ENCODE measurements at places on chromosomes 3 and 15.

DNA sequence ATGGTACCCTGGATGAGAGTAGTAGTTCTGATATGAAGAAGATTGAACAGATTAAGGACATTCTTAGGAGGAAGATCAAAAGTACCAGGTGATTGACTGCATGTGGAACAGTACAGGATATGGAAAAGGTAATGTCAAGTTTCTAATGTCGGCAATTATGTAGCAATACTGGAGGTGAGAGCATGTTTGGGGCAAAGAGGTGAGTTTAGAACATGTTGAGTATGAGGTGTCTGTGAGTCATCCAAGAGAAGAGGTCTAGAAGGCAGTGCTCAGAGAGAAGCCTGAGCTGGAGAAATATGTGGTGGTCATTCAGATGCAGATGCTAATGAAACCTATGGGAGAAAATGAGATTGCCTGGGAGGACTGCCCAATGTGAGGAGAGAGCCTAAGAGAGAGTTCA is 305.6 kb downstream of the ZBTB20 start:
- no peak for DNase-seq

GRCh38 chr3:172024679-172025078 is 14.7 kb upstream of the FNDC3B start:
- no peak for DNase-seq

- DNase-seq: no peak
These were observed 321.0 kb upstream of the TGFBR2 start for GRCh38 chr3:30285188-30286006.

- no peak for DNase-seq
These were observed at the start of gene GNAT1 for GRCh38 chr3:50190936-50191660. Gene GNAT1, plus strand, starts transcription at chr3:50191610. Its CDS starts 116 bp downstream, at chr3:50191726.

- no peak for DNase-seq
These were observed 2.8 kb downstream of the GOLGA6L2 start for GRCh38 chr15:23444269-23444668.

GRCh38 chr3:184604039-184604601 is 42.5 kb downstream of the EPHB3 start:
- DNase-seq: no peak

DNA sequence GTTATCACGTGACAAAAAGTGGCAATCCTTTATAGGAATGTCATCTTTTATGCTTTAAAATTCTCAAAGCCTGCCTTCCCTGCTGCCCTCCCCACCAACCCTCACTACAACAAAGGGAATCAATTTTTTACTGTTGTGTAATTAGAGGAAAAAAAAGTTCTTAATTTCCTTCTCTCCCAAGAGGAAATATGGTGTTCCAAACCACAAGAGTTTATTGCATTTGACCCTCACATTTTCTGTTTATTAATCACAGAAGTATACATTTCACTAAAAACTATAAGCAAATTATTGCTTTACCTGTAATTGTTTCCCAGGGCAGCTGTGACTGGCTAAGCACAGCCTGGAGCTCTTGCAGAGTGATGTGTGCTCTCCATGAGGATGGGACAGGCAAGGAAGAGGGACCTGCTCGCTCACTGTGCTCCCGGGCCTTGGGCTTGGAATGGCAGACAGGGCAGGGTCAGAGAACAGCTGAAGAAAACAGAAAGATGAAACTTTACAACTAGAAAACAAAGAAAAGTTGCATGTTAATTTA is 31.3 kb upstream of the ATP10A start:
- no peak for DNase-seq

GRCh38 chr15:59998305-59998949 is 5.7 kb upstream of the FOXB1 start:
- no peak for DNase-seq

DNA sequence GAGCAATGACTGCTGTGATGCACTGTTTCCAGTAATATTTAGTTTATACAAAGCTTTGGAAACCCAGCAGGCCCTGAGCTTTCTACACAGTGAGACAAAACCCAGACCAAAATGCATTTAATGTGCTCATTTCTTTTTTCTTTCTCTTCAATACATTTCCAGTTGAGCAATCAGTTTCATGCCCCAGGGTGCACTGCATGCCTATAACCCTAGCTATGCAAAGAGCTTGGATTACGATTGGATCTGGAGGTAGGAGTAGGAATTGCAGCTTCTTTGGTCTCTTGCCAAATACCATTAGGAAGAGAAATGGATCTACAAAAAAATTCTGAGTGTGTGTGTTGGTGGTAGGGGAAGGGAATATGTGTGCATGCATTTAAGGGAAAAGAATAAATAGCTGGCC is 1001.4 kb downstream of the SQOR start:
- DNase-seq: no peak

DNA sequence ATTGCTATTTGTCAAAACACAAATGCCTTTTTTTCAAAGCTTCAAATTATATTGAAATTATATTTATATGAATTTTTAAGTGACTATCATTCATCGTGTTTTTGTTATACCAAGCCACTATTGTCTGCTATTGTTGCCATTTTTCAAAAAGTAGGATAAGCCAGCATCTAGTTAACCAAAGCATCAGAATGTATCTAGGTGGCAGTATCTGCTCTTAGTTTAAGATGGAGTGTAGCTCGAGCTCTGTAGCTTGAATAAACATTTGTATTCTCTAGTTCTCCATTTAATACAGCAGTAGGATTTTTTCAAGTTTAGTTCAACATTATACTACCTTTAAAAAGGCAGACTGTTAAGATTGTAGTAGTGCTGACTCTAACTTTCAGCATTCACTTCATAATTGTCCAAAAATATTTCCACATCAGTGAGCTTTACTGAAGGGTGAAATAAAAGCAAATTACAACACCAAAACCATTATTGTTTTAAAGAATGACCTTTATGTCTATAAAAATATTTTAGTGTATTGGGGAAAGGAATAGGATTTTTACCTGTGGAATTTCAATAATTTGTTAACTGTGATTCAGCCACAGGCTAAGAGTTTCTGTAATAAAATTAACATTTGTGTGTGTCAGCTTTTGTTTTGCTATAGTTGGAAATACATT is 19.6 kb upstream of the C15orf61 start:
- DNase-seq: no peak

- DNase-seq: no peak
These were observed 48.9 kb upstream of the AGTR1 start for GRCh38 chr3:148648685-148649352.

DNA sequence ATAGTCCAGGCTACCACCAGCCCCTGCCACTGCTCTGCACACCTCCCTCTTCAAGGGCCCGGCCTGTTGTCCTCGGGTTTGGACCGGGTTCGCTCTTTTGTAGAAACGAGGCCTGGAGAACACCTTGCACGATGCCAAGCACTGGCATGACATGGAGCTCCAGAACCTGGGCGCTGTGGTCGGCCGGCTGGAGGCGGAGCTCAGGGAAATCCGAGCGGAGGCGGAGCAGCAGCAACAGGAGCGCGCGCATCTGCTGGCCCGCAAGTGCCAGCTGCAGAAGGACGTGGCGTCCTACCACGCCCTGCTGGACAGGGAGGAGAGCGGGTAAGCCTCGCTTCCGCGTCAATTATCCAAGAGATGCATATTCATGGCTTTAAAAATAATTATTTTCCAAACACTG is 72.4 kb downstream of the BFSP2 start:
- no peak for DNase-seq

GRCh38 chr3:151843275-151843674 is 29.4 kb downstream of the AADAC start:
- DNase-seq: no peak

- peak; percentile 66 for DNase-seq
These were observed 40.2 kb upstream of the IDH2 start for GRCh38 chr15:90142216-90143165.

GRCh38 chr15:55799291-55800212 is 56.6 kb upstream of the PRTG start:
- peak; percentile 48 for DNase-seq

GRCh38 chr15:32993285-32993684 is 201.2 kb downstream of the FMN1 start:
- DNase-seq: no peak

GRCh38 chr3:128781164-128781563 is 55.2 kb downstream of the RAB7A start:
- no peak for DNase-seq

DNA sequence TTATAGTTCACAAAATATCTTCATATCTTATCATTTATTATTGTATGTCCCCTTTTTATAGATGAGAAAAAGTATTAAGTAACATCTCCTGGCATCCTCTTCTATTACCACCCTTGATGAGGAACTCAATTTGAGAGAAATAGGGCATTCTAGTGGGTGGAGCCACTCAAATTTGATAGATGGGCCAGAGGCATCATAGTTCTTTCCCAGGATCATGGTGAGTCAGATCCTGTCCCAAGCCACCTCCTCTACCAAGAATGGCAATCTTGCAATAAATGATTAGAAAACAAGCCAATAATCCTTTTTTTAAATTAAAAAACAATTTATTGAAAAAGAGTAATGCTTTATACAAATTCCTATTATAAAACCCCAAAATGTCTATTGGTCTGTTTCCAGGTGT is 16.8 kb downstream of the CLDN1 start:
- no peak for DNase-seq

DNA sequence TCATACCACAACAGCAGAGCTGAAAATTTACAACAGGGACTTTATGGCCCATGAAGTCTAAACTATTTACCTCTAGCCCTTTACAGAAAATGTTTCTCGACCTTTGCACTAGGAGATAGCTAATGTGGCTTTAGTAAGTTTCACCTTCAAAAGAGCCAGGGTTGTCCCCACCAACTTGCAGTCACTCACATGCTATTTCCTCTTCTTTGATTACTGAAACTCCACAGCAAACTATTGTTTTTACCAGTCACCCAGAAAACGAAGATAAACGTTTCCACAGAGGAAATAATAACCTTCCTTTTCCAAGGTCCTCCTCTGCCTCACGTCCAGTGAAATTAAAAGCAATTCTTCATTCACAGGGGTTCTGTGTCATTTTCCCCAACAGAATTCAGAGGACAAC is 48.2 kb downstream of the WWTR1 start:
- DNase-seq: no peak

GRCh38 chr3:138569090-138569489 is 25.0 kb downstream of the CEP70 start:
- no peak for DNase-seq

- no peak for DNase-seq
These were observed 106.3 kb upstream of the SPATA12 start for GRCh38 chr3:56954125-56954524.

DNA sequence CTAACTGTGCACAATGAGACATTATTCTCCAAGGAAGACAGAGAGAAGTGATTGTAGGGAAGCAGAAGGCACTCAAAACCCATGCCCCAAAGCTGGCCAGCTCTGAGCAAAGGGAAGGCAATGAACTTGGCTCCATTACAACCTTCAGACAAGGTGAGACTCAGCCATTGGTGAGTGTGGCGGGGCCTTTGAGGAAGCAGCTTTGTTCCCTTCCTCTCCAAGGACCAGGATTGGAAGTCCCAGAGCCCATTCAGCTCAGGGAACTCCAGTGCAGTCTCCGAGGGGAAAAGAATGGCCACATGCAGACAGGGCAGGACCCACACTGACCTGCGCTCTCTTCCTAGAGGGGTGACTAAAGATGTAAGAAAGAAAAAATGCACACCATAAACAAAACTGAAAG is 23.1 kb downstream of the HEG1 start:
- DNase-seq: no peak

DNA sequence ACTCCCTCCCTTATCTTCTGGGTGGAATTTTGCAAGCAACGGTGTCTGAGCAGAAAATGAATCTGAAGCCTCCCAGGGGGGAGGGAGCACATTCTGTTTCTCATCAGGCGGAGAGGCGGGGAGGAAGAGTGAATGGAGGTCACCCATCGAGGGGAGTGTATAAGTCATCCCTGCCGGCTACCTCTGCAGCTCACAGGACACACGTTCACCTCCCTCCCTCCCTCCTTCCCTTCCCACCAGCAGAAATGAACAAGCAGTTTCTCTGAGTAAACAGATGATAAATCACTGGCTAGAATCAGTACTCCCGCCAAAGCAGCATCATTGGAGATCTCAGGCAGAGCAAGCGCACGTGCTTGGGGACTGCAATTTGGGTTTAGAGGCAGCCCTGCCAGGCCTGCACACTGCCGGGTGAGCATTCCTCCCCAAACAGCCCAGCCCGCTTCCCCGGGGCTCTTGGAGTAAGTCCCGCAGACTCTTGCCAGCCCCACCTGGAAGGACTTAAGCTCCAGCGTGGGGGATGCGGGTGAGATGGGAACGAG is 38.3 kb downstream of the CPN2 start:
- DNase-seq: no peak

Data from activated T-cell treated with anti-CD3 and anti-CD28 coated beads, Interleukin-2, amount 50 U/mL, for 72 hours (primary cell).